Activated CD8-positive, alpha-beta T cell treated with anti-CD3 and anti-CD28 coated beads for 36 hours (primary cell): ENCODE measurements at places on chromosomes 3 and 15. TPM values are rescaled to one million over a fixed set of nuclear protein-coding genes. Genes with fewer than 3 reads are reported as not detected.

- DNase-seq = no peak
- H3K4me1 ChIP-seq = no peaks in the 10 kb centered on the region
- H3K27me3 ChIP-seq = no peaks in the 10 kb centered on the region
- no peaks in the 10 kb centered on the region for H3K36me3 ChIP-seq
- no peak overlapping the region for H3K27ac ChIP-seq
These were observed 10.7 kb downstream of the KLF15 start for GRCh38 chr3:126346466-126346865.

- H3K36me3 ChIP-seq = peaks cover 8% of the 10 kb centered on the region
- H3K4me3 ChIP-seq = no peak overlapping the region
- DNase-seq = no peak
- H3K4me1 ChIP-seq = no peaks in the 10 kb centered on the region
- no peak overlapping the region for H3K27ac ChIP-seq
These were observed 9.7 kb upstream of the EIF1B start for GRCh38 chr3:40299721-40300335.

- H3K27ac ChIP-seq = no peak overlapping the region
- H3K27me3 ChIP-seq = peaks cover 2% of the 10 kb centered on the region
- no peak for DNase-seq
- H3K4me1 ChIP-seq = no peaks in the 10 kb centered on the region
- no peaks in the 10 kb centered on the region for H3K36me3 ChIP-seq
- H3K4me3 ChIP-seq = no peak overlapping the region
These were observed 22.3 kb upstream of the ACP3 start for GRCh38 chr3:132294906-132295305.

Gene UNC13C
- not detected for total RNA-seq

GRCh38 chr15:38323895-38324294, 71.3 kb downstream of the SPRED1 start:
- no peak overlapping the region for H3K27ac ChIP-seq
- H3K36me3 ChIP-seq = no peaks in the 10 kb centered on the region
- no peak for DNase-seq
- H3K4me1 ChIP-seq = no peaks in the 10 kb centered on the region
